ENCODE measurements at places on chromosomes 1 and 21.

DNA sequence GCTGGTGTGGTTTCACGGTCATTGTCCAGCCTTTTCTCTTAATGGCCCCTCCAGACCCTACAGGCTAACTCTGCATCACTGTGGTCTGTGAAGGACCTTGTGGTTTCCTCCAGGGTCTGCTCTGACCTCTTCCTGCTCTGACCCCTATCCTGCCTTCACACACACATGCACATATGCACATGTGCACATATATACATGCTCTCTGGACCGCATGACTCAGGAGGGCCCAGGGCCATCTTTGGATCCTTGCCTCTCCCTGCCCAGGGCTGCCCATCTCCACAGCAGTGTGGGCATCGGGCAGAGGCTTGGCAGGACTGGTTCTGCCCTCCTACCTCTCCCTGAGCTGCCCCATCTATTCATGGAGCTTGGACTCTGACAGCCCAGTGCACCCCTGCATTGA lies 510.9 kb downstream of the PTPRU start:
- no peak for DNase-seq

DNA sequence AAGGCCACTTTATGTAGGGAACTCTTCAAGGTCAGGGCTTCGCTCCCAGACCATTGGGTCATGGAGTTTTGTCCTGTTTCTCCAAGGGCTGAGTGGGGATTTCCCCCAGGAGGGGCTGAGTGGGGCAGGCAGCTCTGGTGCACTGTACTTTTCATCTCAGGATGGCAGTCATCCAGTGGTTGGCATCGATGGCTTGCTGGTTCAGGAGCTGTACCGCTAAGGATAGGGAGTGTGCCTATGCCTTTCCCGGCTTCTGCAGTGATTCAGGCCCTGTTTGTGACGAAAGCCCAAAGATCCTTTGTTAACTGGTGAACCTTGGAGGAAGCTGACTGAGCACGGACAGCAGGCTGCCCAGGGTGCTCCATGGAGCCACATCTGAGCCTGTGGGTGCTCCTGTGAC lies 100.1 kb upstream of the GADD45A start:
- no peak for DNase-seq

DNA sequence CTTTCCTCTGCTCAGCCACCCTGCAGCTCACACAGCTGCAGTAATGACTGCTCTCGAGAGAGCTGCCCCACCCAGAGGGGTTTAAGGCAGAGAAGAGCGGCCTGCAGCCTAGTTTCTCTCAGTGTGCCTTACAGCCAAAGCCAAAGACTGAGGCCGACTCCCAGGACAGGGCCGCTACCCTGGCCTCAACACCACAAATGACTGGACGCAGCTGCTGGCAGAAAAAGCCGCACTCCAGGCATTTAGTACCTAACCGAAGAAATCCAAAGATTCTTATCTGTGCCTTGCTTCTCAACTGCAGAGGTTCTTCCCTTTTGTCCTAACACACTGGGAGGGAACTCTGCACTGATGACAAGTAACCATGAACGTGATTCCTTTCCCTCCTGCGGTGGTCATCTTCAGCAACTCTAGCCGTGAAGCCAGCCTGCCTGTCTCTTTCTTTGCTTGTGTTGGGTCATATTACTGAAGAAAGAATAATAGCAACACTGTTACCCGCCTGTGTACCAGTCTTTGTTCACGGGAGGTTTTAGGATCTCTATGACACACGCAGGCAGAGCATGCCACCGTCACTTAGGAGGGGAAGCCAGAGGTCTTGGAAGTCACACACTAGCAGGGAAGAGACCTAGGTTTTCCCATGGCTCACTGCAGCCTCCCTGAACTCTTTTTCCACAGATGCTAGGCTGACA lies 202.7 kb downstream of the RHOU start:
- no peak for DNase-seq

- no peak for DNase-seq
Measured at GRCh38 chr1:6073480-6074053, 27.9 kb downstream of the KCNAB2 start.

GRCh38 chr1:60558236-60558635 lies 484.7 kb upstream of the C1orf87 start:
- DNase-seq = no peak

DNA sequence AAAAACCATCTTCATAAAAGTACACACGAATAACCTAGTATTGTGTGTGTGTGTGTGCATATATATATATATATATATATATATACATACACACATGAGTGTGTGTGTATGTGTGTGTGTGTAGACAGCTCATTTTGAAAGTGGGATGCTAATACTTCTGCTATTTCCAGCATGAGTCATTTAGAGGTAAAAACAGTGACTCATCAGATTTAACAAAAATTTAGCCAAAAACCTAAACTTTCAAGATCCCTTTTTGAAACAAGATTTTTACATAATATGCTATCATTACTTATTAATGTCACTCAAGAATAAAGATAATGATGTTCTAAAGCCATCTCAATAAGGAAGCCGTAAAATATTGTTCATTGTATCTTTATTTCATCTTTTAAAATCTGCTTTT lies 35.6 kb upstream of the ADGRL4 start:
- DNase-seq = no peak

- no peak for DNase-seq
Measured at GRCh38 chr1:213969958-213970555, 17.7 kb upstream of the PROX1 start.

GRCh38 chr1:101005871-101006270 lies 19.7 kb downstream of the DPH5 start:
- DNase-seq = no peak

DNA sequence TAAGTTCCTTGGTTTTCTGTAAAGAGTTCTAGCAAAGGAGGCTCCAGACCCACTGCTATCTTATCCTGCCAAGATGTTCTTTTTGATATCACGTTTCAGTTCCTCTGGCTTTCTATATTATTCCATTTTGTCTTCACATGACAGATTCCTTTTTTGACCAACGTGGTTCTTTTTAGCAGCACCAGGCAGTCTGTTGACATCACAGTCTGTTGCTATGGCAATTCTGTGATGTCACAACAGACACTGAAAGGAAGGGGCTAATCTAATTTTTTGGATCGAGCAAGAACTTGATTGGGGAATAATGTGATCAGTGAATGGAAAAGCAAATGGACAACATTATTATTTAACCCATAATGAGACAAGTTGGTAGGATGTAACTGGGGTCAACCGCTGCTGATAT lies 64.5 kb upstream of the GOLT1A start:
- no peak for DNase-seq

- DNase-seq = no peak
Measured at GRCh38 chr1:84259989-84260388, 41.5 kb upstream of the SAMD13 start.

DNA sequence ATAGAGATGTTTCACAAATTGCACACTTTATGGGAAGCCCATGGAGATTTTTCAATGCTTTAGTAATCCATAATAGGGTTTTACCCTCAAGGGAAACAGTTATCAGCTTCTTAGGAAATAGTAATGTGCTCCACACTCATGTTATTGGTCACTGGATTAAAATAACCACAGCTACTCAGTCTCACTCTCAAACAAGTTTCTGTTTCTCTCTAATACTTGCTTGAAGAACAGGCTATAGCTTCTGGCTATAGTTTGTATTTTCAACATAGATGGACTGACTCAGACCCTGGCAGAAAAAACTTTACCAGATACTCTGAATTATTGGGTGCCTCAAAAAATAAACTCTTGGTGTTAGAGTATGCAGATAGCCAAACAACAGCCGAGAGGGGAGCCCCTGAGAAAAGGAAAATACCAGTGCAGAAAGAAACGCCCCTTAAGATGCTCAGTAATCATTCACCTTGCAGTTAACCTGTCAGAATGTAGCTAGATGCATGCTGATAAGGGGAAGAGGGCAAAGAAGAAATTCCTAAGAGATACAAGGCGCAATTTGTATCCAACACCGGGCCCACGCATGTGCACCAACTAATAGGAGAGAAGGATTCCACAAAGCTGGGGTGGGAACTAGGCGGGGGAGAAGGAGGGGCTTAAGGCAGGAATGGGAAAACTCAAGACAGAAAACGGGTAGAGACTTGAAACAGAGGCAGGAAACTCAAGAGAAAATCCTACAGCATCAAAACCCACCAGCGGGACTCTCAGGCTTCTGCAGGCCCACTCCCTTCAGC lies 30.4 kb upstream of the PDE4B start:
- DNase-seq = no peak

DNA sequence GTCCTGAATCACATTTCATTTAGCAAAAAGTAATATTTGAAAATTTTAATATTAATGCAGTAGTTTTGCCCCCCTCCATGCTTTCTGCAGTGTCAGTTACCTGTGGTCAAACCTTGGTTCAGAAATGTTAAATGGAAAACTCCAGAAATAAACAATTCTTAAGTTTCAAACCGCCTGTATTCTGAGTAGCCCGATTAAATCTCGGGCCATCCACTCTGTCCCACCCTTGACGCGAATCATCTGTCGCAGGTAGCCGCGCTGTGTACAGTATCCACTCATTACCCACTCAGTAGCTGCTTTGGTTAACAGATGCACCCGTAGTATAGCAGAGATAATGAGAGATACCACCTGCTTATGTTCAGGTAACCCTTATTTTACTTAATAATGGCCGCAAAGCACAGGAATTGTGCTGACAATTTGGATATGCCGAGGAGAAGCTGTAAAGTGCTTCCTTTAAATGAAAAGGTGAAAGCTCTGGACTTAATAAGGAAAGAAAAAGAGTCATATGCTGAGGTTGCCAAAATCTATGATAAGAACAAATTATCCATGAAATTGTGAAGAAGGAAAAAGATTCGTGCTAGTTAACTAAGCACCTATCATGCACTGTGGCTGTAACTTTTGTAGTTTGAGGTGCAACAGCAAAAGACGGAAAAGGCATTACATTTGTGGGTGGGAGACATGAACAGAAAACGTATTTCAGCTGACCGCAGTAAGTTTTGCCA lies 889 bp upstream of the SCYL3 start:
- DNase-seq = no peak

- DNase-seq = no peak
Measured at GRCh38 chr1:56409112-56409691, 170.2 kb downstream of the PLPP3 start.

DNA sequence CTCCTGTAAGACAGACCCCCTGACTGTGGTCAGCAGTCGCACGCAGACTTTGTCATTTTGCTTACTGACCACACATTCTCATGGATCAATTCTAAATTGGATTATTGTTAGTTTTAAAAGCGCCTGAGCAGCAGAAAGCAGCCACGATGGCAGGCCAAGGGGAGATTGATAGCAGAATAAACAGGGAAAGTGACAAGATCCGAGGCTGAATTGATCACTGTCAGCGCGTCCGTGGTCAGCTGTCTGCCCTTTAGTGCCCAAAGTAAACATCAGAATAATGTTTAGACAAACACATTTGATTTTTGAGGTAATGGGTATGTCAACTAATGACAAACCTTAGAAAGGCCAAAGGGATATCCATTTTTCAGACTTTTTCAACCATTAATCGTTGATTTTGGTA lies 426.8 kb downstream of the SETD4 start:
- no peak for DNase-seq

- no peak for DNase-seq
Measured at GRCh38 chr1:39500862-39501389, 9.5 kb downstream of the BMP8A start.

- no peak for DNase-seq
Measured at GRCh38 chr1:182110635-182111034, 49.1 kb upstream of the ZNF648 start.

DNA sequence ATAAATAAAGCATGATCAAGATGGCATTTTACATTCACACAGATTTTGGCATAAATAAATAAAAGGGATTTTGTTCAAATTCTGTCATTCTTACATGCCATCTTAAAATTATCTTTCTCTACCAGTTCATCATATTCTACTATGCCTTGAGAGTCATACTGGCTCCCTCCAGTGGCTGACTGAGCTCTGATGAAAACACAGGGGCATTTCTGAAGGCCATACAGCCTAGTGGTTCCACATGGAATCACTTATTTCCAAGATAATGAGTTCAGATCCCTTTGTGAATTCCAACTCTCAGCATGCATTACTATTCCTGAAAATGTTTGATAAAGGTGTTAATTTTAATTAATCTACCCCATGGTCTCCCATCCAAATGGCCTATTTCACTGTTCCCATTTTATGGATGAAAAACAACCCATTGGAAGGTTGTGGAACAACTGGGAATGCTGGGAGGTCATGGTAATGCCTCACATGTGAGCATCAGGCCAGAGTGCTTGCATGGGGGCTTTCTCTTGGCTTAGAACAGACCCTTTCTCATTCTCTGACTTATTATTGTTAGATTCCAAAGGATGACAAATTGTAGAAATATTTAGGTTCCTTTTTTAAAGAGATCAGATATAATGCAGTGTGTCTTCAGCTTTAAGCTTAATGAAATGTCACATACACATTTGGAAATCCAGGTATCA lies 622.4 kb upstream of the PKN2 start:
- DNase-seq = no peak

DNA sequence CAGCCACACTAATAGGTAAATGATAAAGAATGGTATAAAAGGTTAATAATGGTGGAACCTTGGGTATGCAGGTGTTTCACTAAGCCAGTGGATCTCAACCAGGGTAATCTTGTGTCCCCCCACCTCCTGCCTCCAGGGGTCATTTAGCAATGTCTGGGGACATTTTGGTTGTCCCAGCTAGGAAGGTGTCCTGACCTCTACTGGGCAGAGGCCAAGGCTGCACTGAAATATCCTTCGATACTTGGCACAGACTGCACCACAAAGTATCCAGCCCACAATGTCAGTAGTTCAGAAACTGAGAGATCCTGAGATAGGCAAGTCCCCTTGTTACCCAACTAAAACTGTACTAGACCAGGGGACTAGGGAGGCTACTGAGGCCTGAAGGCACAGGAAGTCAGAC lies 113.6 kb upstream of the TIAM1 start:
- DNase-seq = no peak

- DNase-seq = no peak
Measured at GRCh38 chr1:117702654-117703053, 96.8 kb downstream of the TENT5C start.

GRCh38 chr1:224131253-224131652 lies 17.3 kb downstream of the FBXO28 start:
- no peak for DNase-seq

- no peak for DNase-seq
Measured at GRCh38 chr21:44050276-44050675, 38.2 kb downstream of the TRAPPC10 start.

DNA sequence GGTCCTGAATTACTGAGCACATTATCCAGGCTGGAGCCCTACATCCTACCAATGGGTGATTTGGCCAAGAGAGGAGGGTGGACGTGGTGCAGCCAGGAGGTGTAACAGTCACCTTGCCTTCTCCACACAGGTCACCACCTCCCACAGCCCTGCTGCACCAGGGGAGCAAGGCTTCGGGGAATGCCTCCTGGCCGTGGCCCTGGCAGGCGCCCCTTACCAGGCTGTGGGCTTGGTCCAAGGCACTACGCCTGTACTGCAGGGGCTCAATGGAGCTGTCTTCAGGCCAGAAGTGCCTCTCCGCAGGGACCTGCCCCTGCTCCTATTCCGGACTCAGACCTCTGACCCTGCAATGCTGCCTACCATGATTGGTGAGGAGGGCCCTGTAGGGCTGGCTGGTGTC lies 26.0 kb downstream of the HMGCS2 start:
- no peak for DNase-seq

- DNase-seq = no peak
Measured at GRCh38 chr1:168301664-168302320, 21.1 kb downstream of the TBX19 start.

Data from stimulated activated CD4-positive, alpha-beta T cell treated with anti-CD3 and anti-CD28 coated beads, Interleukin-1b, Interleukin-23, amount 100 ng/mL, for 24 hours (primary cell).